Cerebellar nuclear complex (tissue), 1 donor: ENCODE measurements at places on chromosomes 12 and 14.

DNA sequence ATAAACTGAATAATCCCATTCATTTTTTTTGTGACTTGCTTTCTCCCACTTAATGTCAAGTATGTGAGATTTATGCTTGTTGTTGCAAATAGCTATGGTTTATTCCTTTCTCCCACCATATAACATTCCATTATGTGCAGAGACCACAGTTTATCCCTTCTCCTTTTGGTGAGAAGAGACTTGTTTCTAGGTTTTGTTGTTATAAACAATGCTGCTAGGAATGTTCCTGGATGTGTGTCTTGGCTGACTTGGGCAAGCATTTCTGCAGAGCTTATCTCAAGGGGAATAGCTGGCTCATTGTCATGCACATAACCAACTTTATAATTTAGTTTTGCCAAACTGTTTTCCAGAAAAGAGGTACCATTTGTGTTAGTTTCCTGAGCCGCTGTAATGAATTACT, 47.6 kb upstream of the PPP1CC start:
- DNase-seq: no peak

DNA sequence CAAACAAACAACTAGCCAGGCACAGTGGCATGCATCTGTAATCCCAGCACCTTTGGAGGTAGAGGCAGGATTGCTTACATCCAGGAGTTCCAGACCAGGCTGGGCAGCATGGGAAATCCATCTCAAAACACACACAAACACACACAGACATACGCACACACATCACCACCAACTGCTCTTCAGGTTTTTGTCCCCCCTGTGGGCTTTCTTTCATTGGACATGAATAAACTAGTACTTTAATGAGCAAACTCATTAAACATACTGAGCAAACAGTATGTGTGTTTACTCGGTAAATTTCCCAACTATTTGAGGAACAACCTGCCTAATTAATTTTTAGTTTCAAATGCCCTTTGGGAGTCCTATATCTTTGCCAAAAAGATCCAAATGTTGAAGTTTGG, 10.1 kb upstream of the RASSF3 start:
- no peak for DNase-seq

DNA sequence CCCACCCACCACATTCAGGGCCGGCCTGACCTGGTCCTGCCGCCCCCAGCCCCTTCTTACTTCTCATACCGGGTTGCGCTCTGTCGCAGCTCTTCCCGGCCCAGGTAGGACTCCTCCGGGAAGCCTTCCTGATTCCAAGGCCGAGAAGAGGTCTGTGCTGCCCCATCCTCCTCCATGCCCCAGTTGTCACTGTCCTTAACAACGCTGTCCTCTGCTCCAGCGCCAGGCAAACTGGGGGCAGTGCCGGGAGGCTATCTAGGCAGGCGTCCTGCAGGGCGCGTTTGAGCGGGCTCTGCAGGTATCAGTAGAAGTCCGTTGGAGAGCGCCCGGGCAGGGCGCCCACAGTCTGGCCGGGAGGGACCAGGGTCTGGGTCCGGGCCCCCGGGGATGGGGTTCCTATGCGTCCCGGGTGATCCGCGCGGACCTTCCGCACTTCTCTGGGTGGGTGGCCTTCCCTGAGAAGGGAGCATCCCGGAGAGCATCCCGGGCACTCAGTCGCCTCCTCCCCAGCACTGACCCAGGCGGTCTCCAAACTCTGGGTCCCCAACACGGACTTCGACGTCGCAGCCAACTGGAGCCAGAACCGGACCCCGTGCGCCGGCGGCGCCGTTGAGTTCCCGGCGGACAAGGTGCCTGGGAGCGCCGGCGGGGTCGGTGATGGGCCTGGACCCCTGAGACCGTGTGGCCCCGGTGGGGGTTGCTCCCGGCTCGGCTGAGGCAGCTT, 900 bp downstream of the AMN start:
- no peak for DNase-seq

DNA sequence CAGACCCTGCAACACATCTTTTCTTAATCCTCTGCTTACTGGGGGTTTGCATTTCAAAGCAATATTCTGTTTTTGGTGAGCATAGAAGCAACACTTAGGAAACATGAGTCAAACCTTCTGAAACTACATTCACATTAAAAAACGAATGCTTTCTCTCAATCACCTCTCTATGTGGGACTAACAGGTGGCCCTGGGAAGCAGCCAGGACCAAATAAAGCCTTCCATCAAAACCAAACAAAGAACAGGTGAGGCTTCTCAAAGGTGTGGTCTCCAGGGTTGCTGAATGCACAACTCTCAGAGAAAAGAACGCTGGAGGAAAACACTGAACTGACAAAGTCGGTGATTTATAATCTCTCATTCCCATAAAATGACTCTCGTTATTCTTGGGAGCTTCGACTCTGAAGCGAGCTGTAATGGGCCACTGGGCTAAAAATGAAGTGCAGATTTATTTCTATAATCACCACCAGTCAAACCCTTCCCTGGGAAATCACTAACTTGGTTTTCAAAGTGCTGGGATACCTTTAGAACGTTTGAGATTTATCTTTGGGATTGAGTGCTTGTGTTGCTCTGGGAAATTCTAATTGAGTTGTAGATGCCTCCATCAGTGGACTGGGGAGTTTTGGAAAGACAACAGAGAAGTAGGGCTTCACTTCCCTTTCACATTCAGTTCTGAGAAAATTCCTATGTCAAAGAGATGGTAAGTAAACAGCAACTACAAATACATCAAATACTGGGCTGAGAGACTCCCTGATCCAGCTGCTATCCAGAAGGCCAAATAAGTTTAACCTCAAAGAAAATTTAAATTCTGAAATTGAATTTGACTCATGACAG, 262.0 kb upstream of the TMPO start:
- DNase-seq: no peak

DNA sequence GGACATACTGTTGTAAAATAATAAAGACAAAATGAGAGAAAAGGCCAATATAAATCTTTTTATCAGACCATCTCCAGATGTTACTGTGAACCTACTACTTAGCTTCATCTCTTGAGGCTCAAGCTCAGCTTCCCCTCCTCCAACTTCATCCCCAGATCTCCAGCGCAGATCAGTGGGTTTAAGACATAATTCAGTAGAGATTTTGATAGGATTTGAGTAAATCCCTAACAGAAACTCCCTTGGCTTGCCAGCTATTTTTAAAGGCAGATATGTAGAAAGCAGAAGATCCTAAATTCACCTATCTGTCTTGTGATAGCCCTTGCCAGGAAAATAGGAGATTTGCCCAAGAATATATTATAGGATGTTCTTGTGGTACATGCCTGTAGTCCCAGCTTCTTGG, 236.7 kb downstream of the FBXL14 start:
- DNase-seq: no peak

- DNase-seq: no peak
These were observed 71.3 kb upstream of the GPATCH2L start for GRCh38 chr14:76080471-76080870.

DNA sequence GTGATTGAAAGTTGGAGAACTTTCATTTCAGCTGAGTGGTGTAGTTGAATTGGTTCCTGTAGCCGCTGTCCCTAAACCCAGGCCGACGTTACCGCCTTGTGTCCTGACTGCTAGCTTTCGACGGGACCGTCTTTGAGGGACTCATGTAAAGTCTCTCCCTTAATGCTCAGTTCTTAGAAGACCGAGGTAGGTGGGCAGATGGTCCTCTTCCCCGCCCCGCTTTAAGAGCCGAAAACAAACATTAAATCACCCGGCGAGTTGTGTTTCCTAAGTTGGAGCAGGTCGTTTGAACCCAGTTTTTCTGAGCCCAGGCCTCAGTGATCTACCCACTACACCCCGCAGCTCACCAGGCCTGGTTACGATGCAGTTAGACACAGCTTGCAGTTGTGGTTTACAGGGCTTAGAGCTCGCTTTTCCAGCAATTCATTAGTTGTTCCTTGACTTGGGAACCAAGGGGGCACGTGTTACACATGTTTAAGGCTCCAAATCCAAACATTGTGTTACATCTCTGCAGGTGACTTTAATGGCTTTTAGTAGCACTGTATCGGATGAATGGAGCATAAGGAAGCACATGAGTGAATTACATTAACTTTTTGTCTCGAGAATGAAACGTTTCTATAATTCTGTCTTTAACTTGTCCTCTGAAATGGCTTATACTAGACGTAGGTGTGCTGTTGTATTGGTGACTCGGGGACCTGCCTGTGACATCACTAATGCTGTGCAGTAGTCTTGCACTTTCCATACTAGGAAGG, 790 bp downstream of the NEDD1 start:
- no peak for DNase-seq

- no peak for DNase-seq
These were observed 132.8 kb upstream of the TRHDE start for GRCh38 chr12:72139411-72139810.

DNA sequence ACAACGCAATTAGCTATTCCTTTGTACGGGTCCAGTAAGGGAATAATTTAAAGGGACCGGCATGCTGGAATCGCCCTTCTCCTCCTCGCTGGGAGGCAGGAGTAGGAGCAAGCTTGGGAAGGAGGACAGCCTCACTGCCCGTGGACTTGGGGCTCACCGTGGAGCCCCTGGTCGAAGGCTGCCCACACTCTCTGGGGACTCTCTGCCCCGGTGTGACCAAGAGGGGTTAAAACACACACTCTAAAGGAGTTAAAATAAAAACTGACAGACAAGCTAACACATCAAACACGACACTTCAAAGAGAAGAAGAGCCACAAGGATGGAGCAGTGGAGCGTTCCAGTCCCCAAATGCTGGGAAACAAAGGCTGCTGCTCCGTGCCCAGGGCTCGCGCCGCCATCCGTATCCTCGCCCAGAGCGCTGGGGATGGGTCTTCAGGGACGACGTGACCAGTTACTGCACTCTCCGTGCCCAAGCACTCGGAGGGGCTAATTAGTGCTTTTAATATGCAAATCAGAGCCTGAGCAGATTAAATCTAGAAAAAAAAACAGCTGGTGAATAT, 123.3 kb downstream of the PAPOLA start:
- no peak for DNase-seq

GRCh38 chr12:115500872-115501271, 776.6 kb downstream of the MED13L start:
- no peak for DNase-seq

DNA sequence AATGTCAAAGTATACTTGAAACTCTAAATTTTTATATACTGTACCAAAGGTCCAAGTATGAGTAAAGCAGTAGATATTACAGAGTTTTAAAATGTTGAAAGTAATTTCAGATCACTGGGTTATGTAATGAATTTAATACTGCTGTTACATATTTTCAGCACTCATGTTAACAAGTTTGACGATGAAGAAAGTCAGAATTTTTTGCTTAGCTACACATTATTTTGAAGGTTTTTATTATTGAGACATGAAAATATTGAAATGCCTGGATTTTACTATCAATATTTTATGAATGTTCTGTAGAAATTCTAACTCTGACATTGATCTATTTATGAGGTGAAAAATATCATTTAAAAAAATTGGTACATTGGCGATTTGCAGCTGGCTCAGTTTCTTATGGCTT, 1030.3 kb downstream of the FSCB start:
- DNase-seq: no peak

GRCh38 chr14:31024577-31025366, 677 bp upstream of the AP4S1 start:
- no peak for DNase-seq

- no peak for DNase-seq
These were observed 47.7 kb downstream of the MAX start for GRCh38 chr14:65054471-65055085.

GRCh38 chr14:69901113-69901951, 22.1 kb downstream of the SMOC1 start:
- DNase-seq: no peak
